Ovary (tissue), 10 donors: ENCODE measurements at places on chromosomes 2 and 18. TPM values are rescaled to one million over a fixed set of nuclear protein-coding genes. Genes with fewer than 3 reads are reported as not detected.

DNA sequence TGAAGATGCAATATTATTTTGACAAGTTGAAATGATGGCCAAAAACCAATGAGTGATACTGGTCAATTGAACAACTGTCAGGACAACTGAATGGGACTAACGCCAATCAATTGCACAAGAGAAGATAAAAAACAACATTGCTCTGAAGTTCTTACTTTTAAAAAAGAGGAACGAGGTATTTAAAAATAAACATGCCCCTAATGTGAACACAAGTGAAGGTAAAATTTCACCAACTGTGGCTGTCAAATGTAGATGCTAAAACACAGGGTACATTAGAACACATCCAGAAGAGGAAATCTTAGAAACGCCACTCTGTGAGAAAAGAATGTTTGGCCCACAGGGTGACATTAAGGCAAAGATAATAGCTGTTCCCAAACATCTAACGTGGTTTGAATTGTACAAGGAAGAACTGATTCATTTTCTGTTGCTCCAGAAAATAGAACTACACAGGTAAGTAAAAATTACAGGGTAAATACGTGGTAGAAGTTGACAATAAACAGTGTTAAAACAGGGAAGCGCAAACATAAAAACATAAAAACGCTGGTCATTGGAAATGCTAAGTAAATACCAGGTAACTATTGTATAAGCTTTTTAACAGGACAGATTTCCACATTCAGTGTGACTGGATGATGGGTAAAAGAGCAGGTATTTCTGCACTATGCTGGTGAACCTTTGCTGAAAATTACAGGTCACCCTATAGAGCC, 20.3 kb downstream of the LONRF2 start:
- DNase-seq, result no peak

- DNase-seq, result no peak
These were observed 18.0 kb downstream of the REL start for GRCh38 chr2:60899230-60899891.

DNA sequence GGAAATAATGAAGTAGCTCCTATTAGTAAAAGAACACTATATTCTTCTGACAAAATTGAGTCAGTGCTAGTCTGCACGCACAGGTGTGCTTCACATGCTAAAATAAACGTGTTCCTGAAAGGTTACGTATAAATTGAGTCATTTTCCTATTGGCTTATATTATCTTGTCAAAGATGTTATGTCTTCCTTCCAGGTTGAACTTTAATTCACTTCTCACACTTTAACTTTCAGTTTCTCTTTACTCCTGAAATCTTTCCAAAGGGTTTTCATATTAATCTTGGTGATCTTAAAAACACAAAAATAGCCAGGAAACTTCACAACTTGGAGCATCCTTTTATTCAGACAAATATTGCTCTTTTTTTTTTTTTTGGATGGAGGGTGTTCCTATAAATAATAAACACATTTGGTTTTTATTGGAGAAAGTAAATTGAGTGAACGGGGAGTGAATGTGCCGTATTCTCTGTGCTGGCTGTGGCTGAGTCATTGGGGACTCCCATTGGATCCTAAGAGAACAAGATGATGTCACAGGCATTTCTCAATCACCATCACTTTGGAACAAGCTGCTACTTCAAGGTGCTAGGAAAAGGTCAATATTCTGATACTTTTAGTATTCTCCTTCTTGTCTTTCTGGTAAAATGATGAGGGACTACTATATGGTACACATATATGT, 150.2 kb upstream of the SPATS2L start:
- peak; percentile 25 for DNase-seq

- DNase-seq, result no peak
These were observed 273.2 kb downstream of the ARHGAP15 start for GRCh38 chr2:143402451-143402850.

DNA sequence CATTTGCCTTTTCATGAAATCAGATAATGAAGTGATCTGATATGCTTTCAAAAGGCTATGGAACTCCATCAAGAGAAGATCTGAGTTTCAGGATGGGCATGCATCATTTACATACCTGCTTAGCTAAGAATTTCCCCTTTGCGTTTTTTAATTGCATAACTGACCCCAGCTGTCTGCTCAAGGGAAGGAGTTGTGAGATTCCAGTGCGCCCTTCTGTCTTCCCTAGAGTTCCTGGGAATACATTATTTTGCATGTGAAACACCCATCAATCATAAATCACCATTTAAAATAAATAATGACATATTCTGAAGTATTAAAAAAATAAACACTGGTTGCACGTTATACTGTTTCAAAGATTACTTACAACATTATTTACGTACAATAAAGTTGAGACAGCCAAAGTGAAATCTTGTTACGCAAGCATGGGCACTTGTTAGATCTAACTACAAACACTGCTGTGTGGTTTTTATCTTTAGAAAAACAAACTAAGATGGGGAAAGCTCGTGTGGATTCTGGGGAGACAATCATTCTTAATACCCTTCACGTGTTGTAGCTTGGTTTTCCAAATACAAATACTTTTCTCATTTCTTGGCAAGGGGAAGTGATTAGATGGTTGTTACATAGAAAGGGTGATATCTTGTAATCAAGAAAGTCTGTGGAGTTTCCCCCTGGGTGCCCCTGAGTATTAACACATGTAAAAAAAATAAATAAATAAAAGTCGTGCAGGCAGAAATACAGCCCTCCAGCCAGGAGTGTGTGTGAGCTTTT, 125.7 kb upstream of the LMAN1 start:
- DNase-seq, result no peak

Gene GKN1
- total RNA-seq, result not detected

DNA sequence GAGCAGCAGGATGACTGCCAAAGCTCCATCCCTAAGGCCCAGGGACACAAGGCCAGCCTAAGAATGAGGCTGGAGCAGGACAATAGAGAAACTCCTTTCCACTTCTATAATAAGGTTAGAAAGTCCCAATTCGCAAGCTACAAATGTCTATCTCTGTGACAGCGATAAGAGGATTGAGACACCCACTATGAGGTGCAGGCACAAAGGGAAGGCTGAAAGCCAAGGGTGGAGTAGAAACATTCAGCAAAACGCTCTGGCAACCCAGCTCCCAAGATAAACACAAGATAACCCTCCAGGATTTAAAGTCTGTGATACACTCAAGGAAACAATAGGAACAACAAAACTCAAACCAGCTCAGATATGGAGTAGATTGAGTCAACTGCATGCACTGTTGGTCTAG, 418.0 kb upstream of the UBE2E3 start:
- no peak for DNase-seq

Gene RALBP1
- 34.0 TPM for total RNA-seq

- DNase-seq, result no peak
These were observed 248.7 kb upstream of the SIX3 start for GRCh38 chr2:44692821-44693220.

Gene MYCN
- total RNA-seq, result 4.7 TPM

Gene STON1
- total RNA-seq, result 42.1 TPM

DNA sequence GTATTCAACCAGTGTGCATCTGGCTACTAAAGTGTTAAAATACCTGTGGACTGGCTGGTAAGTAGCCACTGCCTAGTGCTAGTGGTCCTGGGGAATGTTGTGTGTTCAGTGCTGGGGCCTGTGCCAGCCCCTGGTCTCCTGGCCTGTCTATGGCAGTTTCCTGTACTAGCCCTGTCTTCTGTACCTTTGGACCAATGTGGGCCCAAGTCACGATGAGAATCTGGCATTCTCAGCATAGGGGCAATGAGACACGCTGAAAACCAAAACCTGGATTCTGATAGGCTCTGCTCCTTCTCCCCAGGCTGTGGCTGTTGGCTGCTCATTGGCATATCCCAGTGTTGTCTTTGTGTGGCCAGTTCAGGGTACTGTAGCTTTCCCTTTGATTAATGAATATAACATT, 170.4 kb downstream of the PTPRM start:
- DNase-seq, result no peak

Gene CTAGE1
- not detected for total RNA-seq

- no peak for DNase-seq
These were observed 80.4 kb downstream of the LPIN2 start for GRCh38 chr18:2932247-2933181.

Gene TCF23
- 41.7 TPM for total RNA-seq

DNA sequence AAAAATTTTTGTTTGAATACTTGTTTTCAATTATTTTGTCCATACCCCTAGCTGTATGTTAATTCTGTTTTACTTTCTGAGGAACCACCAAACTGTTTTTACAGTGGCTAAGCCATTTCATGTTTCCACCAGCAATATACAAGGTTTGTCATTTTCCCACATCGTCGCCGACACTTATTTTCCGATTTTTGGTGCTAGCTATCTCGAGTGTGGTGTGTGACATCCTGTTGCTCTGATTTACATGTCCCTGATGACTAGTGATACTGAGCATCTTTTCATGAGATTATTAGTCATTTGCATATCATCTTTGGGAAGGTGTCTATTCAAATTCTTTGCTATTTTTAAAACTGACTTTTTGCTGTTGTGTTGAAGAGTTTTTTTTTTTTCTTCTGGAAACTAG, 7.2 kb upstream of the GPC1 start:
- DNase-seq, result no peak

- no peak for DNase-seq
These were observed 492.9 kb upstream of the ZEB2 start for GRCh38 chr2:145012806-145013205.

- DNase-seq, result no peak
These were observed 46.5 kb downstream of the IL1RL2 start for GRCh38 chr2:102233132-102233884.

DNA sequence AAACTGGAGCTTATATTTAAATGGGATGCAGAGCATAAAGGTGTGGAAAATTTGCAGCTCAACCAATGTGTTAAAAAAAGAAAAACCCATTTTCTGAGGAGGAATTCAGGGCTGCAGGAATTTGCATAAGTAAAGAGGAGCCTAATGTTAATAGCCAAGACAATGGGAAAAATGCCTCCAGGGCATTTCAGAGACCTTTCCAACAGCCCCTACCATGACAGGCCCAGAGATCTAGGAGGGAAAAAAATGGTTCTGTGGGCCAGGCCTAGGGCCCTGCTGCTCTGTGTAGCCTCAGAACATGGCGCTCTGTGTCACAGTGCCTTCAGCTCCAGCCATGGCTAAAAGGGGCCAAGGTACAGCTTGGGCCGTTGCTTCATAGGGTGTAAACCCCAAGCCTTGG, 719.7 kb upstream of the ACVR2A start:
- DNase-seq, result no peak

Gene INPP5D
- total RNA-seq, result 7.7 TPM

Gene UGT1A8
- not detected for total RNA-seq

DNA sequence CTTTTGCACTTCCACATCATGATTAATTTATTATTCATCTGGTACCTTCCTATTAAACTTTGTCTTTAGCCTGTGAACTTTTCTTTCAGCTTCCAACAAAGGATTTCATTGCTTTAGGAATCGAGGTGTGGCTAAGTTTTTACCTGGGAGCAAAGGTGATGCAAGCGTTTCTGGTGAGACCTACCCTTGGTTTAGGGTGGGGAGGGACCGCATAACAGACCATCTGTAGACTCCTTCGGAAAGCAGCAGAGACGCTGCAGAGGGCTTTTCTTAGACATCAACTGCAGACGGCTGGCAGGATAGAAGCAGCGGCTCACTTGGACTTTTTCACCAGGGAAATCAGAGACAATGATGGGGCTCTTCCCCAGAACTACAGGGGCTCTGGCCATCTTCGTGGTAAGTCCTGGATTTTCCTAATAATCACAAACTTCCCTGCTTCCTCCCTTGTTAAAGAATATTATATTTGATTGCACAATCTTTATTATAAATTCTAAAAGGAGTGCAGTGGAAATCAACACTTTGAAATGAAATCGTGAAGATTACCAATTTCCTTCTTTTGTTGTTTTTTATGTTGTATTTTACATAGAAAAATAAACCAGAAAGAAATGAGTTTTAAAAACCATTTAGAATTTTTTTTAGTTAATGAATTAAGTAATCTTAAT, at the start of gene DSG3:
Gene DSG3 (plus strand): TSS at position 212 of the 662 bp plus-strand sequence. CDS start 137 bp downstream, at position 349.
- DNase-seq, result no peak

Gene SLC19A3
- total RNA-seq, result 4.0 TPM

DNA sequence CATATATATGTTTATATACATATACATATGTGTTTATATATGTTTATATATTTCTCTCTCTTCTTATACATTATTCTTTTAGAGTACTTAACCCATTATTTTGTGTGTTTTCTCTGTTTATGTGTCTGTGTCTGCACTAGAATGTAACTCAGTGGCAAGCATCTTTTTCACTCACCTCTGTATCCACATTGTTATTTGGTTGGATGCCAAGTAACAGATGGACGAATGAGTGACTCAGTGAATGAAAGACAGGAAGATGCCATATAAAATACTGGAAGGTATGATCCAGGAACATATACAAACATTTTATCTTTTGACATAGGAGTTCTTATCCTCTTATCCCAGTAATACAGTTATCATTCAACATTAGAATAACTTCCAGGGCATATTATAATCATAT, 684.8 kb downstream of the RNF144A start:
- no peak for DNase-seq

Gene CCDC138
- total RNA-seq, result 5.3 TPM

DNA sequence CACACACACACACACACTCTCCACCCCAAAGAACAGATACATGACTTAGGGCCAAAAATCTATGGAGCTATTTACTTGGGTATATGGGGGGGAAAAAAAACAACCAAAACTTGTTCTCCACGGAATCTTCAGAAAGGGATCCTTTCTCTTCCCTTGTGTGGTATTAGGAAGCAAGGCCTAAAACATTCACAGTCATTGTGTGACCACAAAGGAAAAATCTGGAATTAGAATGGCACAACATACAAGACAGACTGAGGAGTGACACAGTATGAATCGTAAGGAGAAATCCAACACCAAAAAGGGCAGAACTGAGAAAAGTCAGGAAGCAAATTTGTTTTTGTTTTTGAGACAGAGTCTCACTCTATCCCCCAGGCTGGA, 70.3 kb downstream of the ASXL2 start:
- no peak for DNase-seq

- no peak for DNase-seq
These were observed 24.8 kb upstream of the EFEMP1 start for GRCh38 chr2:55948176-55948923.

GRCh38 chr2:48332286-48332685, 197.7 kb upstream of the STON1 start:
- DNase-seq, result no peak

Gene CXCR1
- not detected for total RNA-seq

DNA sequence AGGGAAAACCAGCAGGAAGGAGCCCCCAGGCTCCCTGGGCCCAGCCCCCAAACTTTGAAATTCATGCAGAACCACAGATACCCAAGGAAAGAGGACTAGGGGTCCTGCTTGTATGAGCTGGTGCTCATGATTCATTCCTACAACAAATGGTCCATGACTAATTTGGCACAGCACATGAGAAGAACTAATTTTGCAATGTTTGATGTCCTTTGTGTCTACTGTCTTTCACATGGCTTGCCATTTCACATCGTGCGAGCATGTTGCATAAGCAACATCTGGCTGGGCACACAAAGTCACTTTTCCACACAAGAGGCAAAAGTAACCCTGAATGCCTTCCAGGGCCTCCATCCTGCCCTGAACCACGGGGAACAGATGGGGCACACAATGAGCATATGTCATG, 149.6 kb upstream of the APCDD1 start:
- no peak for DNase-seq

DNA sequence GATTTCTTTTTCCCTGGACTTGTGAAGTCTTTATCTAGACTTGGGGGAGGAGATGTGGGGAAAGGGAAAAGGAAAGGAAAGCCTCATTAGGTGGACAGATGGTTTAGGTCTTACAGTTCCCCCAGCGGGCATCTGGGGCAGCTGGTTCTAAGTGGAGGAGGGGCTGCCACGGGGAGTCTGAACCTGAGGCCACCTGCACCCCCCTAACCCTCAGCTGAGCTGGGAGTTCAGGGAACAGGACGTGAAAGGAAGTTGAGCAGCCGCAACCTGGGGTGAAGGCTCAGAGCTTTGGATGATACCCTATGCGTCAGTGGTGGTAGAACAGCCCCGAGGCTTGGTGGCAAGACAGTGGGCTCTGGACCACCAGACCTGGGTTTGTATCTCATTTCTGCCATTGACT, 26.8 kb downstream of the ITM2C start:
- no peak for DNase-seq
